ENCODE measurements at places on chromosomes 4 and X. TPM values are rescaled to one million over a fixed set of nuclear protein-coding genes. Genes with fewer than 3 reads are reported as not detected.

GRCh38 chr4:61192392-61192791, 7.7 kb upstream of the ADGRL3 start:
- no peak for DNase-seq

DNA sequence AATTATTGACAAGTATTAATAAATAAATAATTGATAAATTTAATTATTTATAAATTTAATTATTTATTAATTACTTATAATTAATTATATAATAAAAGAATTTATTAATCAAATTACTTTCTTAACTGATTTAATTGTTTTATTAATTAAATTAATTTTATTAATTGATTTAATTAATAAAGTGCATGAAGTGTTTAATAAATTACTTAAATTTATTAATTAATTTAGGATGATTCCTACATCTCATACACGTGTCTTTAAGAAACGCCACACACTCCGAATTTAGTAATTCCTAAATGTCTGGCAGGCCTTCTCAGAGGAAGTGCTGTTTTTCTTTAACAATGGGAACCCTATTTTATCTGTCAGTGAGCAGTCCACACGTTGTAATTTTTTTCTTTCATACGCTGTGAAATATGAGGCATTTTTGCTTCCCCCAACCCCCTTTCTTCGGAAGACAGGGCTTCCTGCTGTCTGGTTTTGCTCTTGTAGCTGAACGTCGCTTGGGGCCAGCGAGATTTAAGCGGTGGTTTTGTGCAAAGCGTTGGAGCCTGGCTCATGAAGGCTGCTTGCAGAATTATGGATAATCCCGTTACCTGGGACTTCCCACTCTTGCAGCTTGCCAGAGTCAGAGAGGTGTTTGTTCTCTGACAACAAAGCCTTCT, 46.8 kb downstream of the CRLF2 start:
- peak; percentile 10 for DNase-seq

- no peak for DNase-seq
These were observed 34.4 kb upstream of the TBL1X start for GRCh38 chrX:9430346-9430921.

DNA sequence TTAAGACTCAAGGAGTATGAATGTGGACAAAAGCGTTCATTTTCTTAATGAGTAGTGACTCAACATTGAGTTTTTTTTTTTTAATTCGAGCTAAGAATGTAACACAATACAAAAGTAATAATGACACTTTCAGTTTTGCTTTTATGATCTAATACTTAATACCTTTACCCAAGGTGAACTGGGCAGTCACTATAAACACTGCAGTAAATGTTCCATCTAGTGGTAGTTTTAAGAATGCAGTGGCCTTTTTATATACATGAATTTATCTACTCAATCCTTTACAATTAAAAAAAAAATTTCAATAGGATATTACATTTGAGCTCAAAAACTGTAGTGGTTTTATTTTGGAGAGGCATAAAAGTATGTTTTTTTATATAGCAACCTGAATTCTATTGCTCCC, 33.9 kb downstream of the PDK3 start:
- no peak for DNase-seq

PTCHD1 gene
- total RNA-seq = 1.6 TPM

PDCL2 gene
- total RNA-seq = not detected

GAK gene
- 151 TPM for total RNA-seq

PARM1 gene
- total RNA-seq = 92.3 TPM

SLC9B1 gene
- total RNA-seq = 0.81 TPM

PSAPL1 gene
- not detected for total RNA-seq
